GM06990 (cell line): ENCODE measurements at places on chromosomes 1 and 21.

DNA sequence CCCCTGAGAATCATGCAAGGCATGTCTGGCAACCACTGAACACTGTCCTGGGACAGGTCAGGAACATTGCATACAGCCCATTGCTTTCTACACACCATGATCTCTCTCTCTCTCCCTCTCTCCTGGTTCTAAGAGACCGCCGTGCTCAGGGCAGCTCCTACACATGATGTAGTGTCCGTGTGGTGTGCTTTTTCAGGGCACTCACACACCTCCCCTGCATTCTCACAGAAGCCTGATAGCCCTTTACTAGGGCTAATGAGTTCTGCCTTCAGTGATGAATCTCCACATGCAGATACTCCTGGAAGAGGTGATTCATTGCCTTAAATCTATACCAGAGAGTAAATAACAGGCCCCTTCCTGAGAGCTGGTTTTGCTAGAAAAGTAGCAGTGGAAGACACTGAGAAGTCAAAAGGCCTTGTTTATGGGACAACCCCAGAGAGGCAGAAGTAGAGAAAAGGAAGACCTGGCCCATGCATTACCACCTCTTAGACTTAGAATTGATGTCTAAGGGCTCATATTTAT is 7.2 kb upstream of the OLFML2B start:
- no peak for DNase-seq

- DNase-seq: no peak
Observed at GRCh38 chr1:172206256-172206655, 214.2 kb upstream of the C1orf105 start.

DNA sequence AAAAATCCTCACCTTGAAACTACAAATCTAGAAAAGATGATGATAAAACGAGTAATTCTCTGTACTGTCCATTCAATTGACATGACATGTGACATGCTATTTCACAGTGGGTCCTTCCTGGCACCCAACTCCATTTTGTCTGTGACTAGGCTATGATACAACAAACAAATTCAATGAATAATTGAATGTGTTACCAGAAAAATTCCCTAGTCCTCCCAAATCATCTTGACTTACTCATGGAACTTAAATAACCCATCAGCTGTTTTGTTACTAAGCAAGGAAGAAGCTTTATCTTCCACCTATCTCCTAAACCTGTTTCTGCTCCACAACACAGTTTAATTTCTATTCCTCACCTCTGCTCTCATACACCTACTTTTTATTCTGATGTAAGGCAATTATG is 30.4 kb downstream of the B3GALNT2 start:
- no peak for DNase-seq

- no peak for DNase-seq
Observed at GRCh38 chr1:24932725-24933294, 2.7 kb upstream of the RUNX3 start.

- DNase-seq: no peak
Observed at GRCh38 chr1:226863446-226863845, 7.0 kb upstream of the PSEN2 start.

DNA sequence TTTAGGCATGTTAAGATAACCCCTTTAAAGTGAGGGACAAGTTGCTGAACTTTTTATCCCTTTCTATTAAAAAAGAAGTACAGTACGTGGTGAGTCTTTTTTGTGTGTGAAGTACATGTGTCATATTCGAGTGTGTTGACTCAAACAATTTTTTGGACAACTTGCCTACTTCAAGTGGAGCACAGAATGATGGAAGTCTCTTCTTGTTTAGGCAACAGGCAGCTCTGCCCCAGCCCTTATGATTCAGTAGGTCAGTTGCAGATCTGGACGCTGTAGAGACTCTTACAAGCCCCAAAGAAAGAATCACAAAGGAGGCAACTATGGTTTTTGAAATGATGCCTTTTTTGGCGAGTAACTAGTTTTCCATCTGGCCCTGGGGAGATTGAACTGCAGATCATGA is 14.4 kb upstream of the ZFP69B start:
- DNase-seq: no peak

- DNase-seq: no peak
Observed at GRCh38 chr1:44693159-44693558, 18.6 kb downstream of the ARMH1 start.

- DNase-seq: no peak
Observed at GRCh38 chr1:68051475-68051874, 1.0 kb upstream of the DIRAS3 start.

DNA sequence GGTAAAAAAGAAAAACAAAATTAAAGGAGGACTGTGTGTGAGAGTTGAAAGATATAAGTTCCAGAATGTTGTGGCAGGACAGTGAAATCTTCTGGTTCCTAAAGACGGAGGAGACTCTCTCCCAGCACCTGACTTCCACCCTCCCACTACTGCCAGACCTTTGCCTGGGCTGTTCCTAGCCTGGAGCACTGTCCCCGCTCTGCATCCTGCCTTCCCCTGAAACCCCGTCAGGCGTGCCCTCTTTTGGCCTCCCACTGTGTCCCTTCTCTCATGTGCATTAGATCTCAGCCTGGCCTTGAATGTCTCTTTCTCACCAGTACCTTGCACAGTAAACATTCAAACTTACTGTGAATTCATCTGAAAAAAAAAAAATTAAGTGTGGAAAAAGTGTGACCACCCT is 74.1 kb downstream of the VPS26C start:
- DNase-seq: no peak

- peak; percentile 83 for DNase-seq
Observed at GRCh38 chr1:230109895-230110667, 43.0 kb downstream of the GALNT2 start.

- peak; percentile 60 for DNase-seq
Observed at GRCh38 chr1:39214998-39215873, 10.7 kb downstream of the MACF1 start.

- DNase-seq: peak; percentile 24
Observed at GRCh38 chr1:43705982-43706597, 1.2 kb upstream of the ST3GAL3 start.

- no peak for DNase-seq
Observed at GRCh38 chr1:201290551-201290950, 7.2 kb downstream of the PKP1 start.

DNA sequence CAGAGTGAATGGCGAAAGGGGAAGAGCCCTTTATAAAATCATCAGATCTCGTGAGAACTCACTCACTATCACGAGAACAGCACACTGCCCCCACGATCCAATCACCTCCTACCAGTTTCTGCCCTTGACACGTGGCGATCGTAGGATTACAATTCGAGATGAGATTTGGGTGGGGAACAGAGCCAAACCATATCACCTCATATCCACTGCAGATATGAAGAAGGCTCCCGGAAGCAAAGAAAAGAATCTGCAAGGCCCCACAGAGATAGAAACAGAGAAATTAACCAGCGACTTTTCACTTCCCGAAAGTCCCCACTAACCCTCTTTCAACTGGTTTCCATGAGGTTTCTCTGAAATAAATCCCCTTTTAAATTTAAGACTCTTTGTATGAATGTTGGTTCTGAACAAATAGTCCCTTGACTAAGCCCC is 86.2 kb upstream of the IRF2BP2 start:
- DNase-seq: peak; percentile 63

- no peak for DNase-seq
Observed at GRCh38 chr1:86499987-86500593, 31.4 kb downstream of the CLCA1 start.

DNA sequence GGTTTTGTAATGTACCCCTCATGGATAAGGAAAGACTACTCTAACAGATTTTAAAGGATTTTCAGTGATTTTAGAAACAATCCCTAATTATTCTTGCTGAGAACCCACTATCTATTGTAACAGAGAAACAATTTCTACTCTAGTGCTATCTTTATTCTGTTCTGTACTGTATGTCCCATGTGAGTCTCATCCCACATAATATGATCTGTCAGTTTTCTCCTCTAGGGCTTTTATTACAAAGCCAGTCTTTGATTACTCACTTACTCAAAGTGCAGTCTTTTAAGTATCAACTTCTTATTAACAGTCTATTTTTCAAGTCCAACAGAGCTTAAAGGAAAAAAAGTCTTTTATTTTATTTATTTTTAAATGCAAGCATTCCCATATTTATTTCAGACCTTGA is 54.8 kb downstream of the CTH start:
- no peak for DNase-seq
